ENCODE measurements at places on chromosomes 7 and 10.

DNA sequence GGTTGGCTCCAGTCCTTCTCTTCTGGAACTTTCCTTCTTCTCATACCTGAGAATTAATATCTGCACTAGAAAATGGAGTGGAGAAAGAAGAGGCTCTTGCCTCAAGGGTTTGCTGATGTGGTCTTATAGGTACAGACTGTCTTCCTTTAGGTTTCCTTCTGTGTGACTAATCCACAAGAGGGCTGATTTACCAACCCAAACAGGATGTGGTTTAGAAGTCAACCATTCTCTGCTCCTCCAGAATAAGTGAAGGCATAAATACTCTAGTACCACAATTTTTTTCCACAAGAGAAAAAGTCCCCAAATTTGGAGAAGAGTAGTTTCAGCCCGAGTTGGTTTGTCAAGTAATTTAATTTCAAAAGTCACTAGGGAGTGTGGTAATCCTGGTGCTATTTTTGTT is 85.8 kb downstream of the NRP1 start:
- DNase-seq, result peak; percentile 6

GRCh38 chr10:117860823-117861222 is 185.9 kb downstream of the RAB11FIP2 start:
- DNase-seq, result no peak

DNA sequence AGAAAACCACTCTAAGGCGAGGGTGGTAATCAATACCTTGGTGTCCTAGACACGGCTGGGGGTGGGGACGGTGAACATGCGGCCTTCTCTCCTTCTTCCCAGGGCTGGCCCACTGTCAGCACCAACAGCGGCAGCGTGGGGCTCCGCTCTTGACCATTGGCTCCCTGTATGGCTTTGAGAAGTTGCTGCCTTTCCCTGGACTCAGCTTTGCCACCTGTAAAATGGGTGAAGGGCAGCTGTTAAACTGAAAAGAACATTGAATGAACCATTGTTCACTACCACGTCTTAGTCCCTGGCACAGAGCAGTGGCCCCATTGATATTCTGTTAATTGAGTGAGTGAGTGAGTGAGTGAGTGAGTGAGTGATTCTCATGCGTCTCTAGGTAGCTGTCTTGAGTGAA is 95.3 kb downstream of the ZMIZ1 start:
- DNase-seq, result no peak

DNA sequence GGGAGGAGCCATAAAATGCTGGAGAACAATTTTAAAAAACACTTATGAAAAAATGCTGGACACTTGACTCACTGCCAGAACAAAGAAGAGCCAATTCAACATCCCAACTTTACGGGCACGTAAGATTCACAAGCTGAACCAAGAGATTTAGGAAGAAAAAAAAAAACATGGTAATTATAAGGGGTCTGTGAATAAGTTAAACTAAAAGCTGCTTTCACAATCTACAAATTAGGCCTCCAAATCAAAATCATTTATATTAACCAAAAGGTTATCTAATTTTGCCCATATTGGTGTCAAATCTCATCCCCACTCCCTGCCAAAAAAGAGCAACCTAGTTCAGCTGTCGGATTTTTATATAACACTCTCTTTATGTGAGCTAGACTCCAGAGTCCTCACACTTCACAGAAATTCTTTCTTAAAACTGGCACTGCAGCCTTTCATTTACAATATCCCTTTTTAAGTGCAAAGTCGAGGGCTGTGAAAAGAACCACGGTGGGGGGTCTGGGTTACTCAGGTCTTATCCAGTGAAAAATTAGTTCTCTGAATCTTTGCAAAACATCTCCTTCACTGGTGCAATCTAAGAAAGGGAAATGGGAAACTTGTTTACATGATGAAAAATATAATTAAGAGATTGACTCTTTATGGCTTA is 30.4 kb upstream of the DGKI start:
- no peak for DNase-seq

DNA sequence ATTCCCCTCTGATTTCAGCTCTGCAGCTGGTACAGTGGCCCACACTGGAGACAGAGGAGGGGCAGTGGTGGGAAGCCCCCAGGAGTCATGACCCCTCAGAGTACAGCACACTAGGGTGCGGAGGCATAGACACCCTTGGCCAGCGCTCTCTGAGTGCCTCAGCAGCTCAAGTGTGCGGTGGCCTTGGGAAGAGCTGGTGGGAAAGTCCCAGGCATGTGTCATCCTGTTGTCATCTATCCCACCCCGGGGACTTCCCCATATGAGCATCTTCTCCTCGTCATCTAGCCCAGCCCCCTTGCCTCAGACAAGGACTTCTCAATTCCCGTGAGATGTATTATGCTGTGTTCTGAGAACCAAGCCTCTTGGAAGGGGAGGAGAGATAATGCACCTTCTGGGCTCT is 15.6 kb upstream of the PPIF start:
- peak; percentile 82 for DNase-seq

DNA sequence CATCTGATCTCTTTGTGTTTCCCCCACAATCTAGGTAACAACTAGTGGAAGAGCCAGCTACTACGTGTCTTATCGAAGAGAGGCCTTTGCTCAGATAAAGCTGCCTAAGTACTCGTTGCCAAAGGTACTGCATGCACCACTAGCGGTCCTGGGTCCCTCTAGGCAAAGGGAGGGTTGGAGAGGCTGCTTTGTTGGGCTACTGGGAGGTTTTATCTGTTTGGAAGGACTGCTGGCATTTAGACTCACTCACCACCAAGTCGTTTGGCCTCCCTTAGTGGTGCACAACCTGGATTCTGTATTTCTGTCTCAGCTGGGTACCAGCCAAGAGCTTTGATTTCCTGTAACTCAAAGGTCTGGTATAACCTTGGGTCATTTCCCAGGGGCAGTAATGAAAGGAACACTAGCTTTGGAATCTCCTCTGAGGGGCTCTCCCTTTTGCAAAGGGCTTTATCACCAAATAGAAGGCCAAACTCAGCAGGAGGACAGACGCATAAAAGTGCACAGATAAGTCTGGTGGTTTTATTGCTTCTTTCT is 498.3 kb downstream of the SORCS3 start:
- no peak for DNase-seq

- DNase-seq, result no peak
Measured at GRCh38 chr10:28678687-28679457, 1.6 kb downstream of the BAMBI start.

DNA sequence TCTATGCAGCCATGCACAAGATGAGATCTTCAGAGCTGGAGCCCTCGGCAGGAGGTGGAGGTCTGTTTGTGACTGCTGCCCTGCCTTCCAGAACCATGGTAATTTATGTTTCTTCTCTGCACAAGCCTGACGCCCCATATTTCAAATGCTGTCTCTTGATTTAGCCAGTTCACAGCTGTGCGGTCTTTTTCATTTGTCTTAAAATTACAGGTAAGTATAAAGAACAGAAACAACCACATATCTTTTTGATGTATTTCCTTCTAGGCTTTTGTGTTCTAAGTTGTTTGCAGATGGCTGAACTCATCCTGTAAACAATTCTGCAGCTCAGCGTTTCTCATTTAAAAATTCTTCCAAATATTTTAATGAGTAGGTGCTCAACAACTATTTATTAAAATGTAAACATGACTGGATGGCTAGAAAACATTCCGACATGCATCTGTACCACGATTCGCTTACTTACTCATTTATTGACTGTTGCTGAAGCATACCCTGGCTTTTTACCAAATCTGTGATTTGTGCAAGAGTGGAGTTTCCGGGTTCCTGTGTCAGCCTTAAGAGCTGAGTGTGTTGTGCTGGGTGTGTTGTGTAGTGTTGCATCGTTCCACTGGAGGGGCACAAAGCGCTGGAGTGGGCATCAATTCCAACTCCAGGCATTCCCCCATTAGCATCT is 58.9 kb downstream of the PIP4K2A start:
- no peak for DNase-seq

DNA sequence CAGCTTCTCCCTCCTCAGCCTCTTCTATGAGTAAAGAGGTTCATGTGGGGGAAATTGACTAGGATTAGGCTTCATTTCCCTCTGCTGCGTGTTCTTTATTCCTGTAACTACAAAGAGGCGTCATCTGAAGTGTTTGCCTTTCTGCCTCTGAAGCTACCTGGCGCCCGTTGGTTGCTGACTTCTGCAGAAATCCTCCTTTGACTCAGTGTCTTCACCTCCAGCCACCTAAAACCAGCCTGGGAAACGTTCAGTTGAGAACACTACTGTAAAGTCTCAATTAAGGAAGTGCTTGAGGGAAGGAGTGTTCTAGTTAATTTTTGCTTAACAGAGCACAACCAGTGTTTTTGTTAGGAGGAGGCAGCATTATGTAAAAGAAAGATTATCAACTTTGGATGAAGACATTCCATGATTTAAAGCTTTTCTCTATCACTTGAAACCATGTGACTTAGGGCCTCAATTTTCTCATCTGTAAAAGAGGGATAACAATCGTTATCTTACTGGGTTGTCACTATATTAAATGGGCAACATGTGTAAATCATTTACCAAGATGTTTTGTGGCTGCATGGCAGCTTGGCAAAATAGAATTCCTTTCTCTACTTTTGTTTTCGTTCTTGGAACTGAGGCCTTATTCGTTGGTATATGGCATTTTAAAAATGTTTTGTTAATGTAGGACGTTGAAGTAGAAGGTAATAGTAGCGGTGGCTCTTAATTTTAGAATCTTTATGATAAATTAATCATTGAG is 642.9 kb downstream of the SDK1 start:
- DNase-seq, result no peak

GRCh38 chr7:21656796-21657195 is 114.0 kb downstream of the DNAH11 start:
- no peak for DNase-seq

DNA sequence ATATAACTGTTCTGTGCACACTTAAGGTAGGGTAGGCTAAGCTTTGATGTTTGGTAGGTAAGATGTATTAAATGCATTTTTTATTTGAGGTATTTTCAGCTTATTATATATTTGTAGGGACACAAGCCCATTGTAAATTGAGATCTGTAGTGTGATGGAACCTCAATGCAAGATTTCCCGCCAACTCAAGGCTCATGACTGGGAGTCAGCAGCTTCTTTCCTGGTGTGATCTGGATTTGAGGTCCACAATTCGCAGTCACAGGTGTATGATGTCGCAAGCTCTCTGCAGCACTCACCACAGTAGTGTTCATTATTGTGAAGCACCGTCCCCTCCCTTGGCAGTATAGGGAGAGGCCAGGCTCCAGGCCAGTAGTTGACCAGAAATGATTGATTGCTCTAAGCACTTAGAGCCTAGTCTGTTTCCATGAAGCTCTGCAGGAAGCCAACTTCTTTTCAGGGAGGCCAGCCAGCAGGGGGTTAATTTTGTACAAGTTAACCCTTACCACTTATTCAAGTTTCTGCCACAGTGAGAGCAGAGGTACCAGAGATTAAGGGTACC is 54.9 kb downstream of the SEM1 start:
- no peak for DNase-seq

DNA sequence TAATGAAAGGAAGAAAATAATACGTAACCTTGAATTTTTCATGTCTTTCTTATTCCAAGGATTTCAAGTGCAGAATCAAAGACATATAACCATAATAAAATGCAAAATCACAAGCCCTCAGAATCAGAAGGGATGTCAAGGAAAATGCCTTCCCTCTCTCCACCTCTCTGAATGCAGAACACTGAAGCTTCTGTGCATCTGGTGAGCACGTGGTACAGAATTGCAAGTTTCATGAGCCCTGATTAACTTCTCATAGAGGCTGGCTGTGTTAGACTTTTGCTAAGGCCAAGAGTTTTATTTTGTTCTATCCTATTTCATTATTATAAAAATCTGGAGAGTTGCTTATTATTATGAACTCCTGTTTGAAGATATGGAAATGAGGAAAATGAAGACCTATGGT is 533.7 kb upstream of the POM121L12 start:
- DNase-seq, result no peak

DNA sequence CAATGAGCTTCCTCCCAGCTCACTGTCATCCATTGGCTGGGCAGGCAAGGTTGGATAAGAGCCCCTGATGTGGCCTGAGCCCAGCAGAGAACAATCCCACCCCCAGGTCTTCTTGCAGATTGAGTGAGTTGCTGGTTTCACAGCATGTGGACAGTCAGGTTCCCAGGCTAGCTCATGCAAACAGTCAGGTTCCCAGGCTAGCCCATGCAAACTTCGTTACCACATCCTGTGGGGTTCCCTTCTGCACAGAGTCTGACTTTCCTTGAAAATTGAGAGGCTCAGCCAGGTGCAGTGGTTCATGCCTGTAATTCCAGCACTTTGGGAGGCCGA is 67.1 kb downstream of the TMEM130 start:
- no peak for DNase-seq

- DNase-seq, result peak; percentile 55
Measured at GRCh38 chr10:784403-785088, 95.1 kb upstream of the DIP2C start.

GRCh38 chr10:97475936-97476594 is 22.2 kb downstream of the MMS19 start:
- DNase-seq, result no peak

DNA sequence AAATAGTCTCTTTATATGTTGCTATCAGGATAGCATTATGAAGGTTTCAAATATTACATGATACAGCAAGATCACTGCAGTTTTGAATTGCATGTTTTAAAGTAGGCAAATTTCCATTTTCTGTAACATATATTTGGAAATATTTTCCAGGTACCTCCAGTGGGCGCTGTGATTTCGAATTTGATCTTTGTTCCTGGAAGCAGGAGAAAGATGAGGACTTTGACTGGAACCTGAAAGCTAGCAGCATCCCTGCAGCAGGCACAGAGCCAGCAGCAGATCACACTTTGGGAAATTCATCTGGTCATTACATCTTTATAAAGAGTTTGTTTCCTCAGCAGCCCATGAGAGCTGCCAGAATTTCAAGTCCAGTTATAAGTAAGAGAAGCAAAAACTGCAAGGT is 299.0 kb downstream of the MALRD1 start:
- DNase-seq, result no peak

GRCh38 chr10:62681211-62681940 is 123.1 kb upstream of the ADO start:
- peak; percentile 80 for DNase-seq

GRCh38 chr10:15801147-15801546 is 59.2 kb downstream of the MINDY3 start:
- DNase-seq, result no peak

DNA sequence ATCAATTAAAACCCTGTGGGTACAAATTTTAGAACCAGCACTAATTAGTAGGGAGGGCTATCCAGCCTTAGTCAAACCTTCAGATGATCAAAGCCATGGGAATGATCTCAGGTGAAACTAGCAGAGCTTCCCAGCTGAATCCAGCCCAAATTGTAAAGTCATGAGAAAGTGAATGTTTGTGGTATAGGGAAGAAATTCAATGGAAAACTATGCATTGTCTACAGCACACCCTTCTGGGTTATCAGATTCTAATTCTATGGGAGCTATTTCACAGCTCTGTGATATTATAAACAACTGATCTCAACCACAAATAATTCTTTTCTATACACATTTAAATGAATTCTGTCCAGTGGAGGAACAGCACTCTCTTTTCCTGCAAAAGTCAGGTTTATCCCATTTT is 24.6 kb upstream of the BMPER start:
- DNase-seq, result no peak

All from stimulated activated CD8-positive, alpha-beta memory T cell treated with anti-CD3 and anti-CD28 coated beads, Interleukin-15, amount 100 ng/mL, for 48 hours (primary cell).